ENCODE measurements at places on chromosomes 11 and 22.

DNA sequence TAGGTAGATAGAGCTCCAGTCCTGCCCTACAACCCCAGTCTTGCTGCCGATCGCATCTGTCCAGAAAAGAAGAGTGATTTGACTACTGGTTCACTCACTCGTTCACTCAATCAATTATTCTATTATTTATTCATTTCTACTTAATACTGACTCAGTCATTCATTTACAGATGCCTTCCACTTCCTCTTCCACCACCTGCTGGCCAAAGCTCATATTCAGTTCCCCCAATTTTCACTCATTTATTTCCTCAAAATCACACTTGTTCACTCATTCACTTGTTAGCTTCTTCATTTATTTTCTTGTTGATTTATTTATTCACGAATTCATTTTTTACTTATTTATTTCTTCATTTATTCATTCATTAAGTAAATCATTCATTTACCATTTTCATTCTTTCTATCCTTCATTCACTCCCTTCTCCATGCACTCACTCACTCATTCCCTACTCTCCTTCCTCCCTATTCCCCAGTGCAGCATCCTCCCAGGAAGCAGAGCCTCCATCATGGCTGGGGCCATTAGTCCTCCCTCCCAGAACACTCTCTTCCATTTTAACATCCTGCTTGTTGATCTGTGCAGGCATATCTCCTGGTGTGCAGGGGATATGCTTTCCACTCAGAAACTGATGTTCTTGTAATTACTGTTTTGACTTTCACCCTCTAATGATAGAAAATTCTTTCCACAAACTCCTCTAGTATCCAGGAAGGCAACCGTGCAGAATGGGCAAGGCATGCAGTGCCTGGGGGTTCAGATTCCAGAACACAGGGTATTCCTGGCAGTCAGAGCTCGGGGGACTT, 281.0 kb downstream of the TENM4 start:
- DNase-seq, result no peak

DNA sequence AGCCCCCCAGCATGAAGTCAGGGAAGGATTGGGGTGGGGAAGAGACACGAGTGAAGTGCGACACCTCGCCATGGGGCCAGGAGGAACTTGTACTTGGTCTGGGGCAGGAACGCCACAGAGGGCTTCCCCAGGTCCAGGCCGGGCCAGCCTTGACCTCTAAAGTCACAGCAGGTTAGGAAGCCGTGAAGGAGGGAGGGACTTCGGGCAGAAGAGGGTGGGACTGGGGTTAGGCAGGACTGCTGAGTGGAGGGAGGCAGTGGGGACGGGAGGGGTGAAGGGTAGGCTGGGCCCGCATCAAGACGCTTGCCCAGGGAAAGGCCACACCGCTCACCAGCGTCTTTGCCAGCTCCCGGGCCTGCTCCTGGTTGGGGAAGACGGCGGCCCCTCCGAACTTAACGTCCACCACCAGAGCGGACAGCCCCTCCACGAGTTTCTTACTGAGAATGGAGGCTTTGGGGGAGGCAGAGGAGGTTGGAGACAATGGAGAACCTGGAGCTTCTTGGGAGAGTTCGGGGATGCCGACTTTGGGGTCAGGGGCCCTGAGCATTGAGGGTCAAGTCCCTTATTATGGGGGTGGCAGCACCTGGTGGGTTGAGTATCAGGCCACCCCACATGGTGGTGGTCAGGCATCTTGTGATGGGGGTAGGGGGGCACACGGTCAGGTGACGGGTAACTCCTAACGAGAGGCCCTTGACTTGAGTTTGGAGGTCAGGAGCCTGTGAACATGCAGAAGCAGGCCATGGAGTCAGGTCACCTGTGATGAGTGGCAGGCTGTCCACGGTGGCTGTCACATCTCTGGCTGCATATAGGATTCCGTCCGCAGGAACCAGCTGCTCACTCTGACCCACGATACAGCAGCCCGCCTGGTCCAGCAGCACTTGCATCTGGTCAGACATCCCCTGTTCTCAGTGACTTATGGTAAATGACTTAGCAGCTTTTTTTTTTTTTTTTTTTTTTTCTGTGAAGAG, 1.7 kb upstream of the SCO2 start:
- DNase-seq, result no peak

DNA sequence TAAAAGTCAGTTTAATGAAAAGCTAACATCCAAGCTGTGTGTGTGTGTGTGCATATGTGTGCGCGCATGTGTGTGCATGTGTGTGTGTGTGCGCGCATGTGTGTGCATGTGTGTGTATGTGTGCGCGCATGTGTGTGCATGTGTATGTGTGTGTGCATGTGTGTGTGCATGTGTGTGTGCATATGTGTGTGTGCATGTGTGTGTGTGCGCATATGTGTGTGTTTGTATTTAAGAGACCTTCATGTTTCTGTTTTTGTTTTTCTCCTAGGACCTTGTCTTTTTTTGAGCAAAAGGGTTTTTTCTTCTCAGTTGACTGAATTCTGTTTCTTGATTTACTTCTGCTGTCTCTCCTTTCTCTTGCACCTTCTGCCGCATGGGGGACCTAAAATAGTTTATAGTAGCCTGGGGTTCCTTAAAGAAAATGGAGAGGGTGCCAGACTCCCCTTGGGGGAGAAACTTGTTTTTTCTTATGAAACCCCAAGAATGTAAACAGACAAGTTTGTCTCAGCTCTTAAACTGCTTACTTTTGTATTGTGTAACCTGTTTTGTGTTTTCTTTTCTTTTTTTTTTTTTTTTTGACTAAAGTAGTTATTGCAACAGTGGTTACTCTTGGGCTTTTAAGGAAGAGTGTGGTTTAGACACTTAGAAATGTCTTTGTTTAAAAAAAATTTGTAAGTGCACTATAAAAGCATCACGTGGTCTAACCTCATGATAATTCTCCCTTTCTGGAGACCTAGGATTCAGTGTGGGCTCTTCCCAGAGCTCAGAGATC, 53.0 kb downstream of the OSBPL5 start:
- no peak for DNase-seq

- DNase-seq, result no peak
These were observed 582.9 kb downstream of the BRD1 start for GRCh38 chr22:49244466-49245420.

- DNase-seq, result no peak
These were observed 21.9 kb downstream of the CARS1 start for GRCh38 chr11:3035333-3035732.

GRCh38 chr22:22031183-22031945, 48.8 kb upstream of the TOP3B start:
- DNase-seq, result no peak

DNA sequence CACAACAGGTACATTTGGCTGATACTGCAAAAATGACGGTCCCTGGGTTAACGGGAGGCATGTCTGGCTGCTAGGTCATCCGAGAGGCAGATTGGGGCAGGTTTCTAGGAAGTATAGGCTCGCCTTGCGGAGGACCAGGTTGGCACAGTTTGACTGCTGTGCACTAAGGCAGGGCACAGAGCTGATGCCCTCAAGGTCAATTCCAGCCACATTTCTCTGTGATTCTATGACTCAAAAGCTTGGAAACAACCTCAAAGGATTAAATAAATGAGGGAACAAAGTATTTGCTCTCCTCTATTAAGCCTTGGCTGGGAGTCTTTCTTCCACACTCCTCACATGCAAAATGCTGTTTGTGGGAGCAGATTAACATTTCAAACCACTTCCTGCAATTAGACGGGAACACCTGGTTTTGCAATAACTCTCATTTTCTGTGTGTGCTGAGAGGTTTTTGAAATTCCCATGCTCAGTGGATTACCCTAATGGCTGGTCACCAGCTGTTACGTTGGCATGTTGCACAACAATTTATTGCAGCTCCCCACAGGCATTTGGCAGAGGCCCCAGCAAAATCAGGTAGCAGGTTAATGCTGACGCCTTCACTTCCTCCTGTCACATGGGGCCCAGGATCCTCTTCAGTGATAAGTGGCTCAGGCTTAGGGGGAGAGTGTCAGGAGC, 61.0 kb upstream of the PLET1 start:
- peak; percentile 36 for DNase-seq

DNA sequence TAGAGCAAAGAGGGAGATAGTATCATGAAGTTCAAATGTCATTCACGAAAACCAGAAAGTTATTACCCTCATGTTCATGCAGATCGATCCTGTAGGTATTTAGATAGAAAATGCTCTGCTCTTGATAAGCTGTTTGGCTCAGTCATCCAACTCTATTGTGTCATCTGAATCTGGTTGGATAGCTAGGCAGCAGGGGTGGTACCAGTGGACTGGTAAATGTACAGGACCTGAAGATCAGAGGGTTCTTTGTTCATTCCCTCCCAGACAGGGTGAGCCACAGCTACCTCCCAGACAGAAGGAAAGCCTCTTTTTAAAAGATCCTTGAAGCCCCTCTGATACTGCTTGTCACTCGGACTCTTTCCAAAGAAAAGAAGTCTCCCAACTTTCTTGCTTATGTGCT, 29.8 kb upstream of the DRD2 start:
- DNase-seq, result no peak

DNA sequence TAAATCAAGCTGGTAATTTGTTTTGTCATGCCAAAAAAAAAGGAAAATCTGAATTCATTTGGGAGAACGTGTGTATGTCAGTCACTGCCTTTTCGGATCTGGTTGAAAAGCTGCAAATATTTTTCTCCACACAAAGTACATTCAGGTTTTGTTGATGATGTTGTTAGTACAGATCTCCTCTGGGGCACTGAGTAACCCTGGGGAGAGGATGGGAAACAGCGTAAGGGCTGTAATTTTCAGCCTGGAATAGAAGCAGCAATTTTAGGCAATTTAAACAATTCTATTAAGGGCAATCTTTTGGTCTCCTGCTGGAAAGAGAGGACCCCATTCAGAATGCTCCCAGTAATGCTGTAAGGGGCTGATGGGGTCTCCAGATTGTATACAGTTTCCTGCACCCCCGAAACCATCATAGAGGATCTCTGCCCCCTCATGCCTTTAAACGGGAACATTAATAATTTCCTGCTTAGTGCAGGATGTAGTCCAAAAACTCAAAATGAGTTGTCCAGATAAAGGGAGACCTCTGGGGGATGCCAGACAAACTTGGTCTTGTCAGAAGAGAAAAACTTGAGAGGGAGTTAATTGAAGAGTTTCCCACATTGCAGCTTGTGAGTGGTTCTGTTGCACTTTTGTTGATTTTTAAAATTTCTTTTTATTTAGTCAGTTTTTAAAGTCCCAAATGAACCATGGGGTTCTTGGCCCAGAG, 132.3 kb downstream of the COMMD9 start:
- no peak for DNase-seq

DNA sequence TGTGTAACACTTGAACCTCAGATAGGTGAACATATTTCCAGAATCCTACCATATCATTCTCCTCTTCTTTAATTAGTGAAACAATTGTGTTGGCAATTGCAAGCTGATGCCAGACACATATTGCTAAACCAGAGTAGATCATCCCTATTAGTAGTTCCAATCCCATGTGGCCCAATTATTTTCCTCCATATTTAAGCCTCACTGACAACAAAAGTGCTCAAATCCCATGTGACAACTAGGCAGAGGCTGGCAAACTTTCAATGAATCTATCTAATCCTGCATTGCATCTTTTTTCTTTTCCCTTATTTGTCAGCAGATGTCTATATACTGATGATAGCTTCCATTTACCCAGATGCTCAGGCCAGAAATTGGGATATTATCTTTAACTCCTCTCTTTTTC, 90.4 kb downstream of the GRIA4 start:
- DNase-seq, result no peak

DNA sequence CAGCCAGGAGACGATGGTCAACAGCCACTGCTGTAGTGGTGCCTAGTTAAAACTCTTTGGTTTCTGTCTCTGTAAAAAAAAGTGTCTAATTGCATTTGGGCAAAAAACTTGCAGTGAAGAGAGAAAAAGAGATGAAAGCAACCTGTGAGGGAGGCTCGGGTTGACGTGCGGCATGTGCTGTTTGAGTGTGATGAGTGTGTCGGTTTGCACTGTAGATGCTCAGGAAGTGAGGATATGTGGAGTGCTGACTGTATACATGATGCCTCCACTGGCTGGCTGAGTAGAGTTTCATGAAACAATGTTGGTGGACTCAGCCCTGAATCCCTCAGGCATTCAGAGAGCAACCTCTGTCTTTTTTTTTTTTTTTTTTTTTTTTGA, 4.3 kb upstream of the DGCR6L start:
- no peak for DNase-seq

GRCh38 chr11:91047882-91048281, 825.0 kb upstream of the CHORDC1 start:
- no peak for DNase-seq

- no peak for DNase-seq
These were observed 113.9 kb downstream of the CCDC81 start for GRCh38 chr11:86488553-86488952.

DNA sequence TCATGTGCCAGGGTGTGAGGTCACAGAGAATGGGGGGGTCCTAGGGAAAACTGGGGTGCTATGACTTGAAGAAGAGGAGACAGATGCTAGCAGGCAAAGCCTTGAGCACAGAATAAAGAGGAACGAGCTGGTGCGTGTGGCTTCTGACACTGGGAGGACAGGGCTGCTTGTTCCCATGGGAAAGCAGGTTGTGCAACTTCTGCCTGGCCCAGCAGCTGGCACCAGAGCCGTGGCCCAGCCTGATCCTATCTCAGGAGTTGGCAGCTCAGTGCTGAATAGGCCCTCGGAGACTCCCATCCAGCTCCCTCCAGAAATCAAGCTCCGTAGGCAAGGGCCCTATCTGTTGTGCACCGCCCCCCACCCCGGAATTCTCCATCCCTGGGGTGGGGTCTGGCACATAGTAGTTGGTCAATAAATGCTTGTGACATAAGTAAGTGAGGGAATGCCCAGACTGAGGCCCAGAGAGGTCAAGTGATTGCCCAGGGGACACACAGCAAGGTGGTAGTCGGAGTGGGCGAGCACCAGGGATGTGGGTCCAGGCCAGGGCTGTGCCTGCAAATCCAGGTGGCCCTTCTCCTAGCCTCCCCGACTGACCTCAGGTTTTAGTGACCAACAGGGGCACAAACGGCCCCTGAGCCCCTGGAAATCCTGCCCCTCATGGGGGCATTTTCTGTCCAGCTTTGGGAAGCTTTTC, 19.5 kb upstream of the FADD start:
- no peak for DNase-seq

- no peak for DNase-seq
These were observed 26.4 kb downstream of the FBLN1 start for GRCh38 chr22:45529105-45529504.

DNA sequence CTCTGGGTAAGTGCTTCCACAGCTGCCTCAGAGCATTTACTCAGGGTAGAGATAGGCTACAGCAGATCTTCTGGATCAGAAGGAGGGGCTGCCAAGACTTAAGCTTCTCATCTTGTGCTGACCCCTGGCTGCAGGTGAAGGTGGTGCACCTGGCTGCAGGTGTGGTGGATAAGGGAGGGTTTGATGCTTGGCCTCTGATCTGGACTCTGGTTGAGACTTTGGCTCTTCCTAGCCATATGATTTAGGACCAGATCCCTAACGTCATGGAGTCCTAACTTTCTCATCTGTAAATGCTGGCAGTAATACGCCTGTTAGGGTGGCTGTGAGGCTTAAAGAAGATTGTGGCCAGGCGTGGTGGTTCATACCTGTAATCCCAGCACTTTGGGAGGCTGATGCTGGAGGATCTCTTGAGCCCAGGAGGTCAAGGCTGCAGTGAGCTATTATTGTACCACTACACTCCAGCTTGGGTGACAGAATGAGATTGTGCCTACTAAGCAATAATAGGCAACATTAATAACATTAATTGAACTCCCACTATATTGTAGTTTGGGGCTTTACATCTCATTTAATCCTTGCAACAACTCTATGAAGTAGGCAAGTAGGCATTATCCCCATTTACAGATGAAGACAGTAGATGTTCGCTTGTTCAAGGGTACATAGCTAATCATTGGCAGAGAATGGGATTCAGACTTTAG, 10.7 kb downstream of the DTX4 start:
- DNase-seq, result no peak

GRCh38 chr11:44633641-44634040, 68.2 kb downstream of the CD82 start:
- no peak for DNase-seq

- DNase-seq, result no peak
These were observed 64.7 kb downstream of the FCHSD2 start for GRCh38 chr11:73077454-73077853.
